Tibial nerve (tissue), 4 donors: ENCODE measurements at places on chromosomes 7 and 10. TPM values are rescaled to one million over a fixed set of nuclear protein-coding genes. Genes with fewer than 3 reads are reported as not detected.

Gene GPNMB
- 47.4 TPM for total RNA-seq

Gene CYP3A4
- total RNA-seq: not detected

GRCh38 chr7:113550966-113551365 lies 367.8 kb downstream of the PPP1R3A start:
- no peak for DNase-seq

- no peak for DNase-seq
Observed at GRCh38 chr10:24715246-24715769, 8.4 kb downstream of the ARHGAP21 start.
